ENCODE measurements at places on chromosomes 6 and 20.

- no peak for DNase-seq
These were observed 1261.9 kb upstream of the CITED2 start for GRCh38 chr6:140636271-140636907.

GRCh38 chr6:169397684-169398083 lies 144.0 kb upstream of the THBS2 start:
- DNase-seq, result no peak

DNA sequence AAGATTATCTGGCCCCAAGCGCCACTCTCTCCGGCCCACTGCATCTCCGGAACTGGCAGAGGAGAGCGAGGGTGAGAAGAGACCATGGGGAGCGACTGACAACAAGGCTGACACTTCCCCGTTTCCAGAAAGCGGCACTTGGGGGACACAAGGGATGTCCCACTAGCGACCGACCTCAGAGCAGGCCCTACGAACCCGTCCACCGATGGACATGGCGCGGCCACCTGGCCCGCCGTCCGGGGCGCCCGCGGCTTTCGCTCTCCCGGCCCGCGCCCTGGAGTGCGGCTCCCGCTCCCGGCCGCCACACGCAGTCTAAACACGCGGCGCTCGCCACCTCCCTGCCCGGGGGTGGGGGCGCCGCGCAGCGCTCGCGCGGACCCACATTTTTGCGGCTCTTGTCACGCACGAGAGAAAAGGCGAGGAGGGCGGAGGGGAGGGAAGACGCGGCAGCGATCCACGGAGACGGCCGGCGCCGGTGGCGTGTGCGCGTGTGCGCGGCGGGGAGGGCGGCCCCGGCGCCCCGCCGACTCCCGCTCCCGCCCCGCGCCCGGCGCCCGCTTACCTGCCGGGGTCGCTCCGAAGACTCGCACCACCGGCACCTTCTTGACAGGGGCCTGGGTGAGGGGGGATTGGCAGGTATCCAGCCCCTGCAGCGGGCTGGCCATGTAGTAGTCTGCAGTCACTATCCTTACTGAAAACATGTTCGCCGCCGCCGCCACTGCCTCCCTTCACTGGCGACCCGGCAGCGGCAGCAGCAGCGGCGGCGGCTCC lies 645 bp downstream of the REV3L start:
- peak; percentile 50 for DNase-seq

GRCh38 chr20:22779878-22780277 lies 195.5 kb upstream of the FOXA2 start:
- no peak for DNase-seq

DNA sequence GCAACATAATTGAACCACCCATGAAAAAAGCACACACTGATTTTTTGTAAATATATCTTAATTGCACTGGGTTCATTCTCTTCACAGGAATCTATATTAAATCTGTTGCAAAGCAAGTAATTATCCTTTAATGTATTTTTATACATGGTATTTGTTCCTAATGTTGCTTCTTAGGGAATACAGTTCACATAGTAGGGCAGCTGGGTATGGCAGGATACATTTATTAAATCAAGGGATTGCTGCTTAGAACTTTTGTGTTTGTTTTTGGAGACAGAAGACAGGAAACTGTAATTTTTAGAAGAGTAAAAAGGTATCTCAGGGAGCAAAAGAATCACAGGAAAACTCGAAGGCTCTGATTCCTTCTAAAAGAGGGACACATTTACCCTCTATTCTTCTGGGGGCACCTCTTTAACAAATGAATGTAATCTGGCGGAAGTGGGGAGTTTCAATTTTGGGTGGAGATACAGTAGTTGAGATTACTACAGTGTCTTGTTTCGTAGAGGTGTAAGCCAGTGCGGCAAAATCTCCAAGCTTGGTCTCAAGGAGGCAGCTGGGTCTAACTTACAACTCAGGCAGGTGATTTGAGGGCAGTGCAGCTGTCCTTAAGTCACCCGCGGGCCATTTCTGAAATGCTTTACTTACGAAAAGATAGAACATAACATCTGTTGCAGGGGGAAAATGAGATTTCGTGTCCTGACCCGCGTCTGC lies 812 bp upstream of the SMIM13 start:
- DNase-seq, result peak; percentile 75

DNA sequence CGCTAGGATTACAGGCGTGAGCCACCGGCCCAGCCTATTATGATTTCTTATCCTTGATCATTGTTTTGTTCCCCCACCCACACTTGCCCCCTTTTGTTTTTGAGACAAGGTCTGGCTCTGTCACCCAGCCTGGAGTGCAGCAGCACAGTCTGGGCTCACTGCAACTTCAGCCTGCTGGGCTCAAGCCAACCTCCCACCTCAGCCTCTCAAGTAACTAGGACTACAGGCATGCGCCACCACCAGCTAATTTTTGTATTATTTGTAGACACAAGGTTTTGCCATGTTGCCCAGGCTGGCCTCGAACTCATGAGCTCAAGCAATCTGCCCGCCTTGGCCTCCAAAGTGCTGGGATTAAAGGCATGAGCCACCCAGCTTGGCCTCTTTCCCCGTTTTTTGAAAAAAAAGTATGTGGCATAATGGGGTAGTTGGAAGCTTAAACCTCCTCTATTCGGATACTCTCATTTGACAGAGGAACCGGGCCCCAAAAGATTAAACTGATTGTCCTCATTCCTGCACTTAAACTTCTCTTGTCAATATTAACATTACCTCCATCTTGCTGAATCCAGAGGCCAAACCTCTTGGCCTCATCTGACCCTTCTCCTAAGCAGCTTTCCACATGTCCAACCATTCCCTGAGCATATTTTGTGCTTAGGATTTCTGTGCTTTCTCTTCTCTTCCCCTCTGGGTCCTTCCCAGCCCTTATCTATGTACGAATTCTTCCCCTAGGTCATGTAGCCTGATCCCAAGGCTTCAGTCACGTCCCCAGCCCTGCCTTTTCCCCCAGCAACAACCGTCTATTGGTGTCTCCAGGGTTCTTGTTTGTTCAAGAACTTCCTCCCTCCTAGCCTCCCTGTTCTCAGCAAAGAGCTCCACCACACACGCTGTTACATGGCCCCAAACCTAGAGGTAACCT lies 6.1 kb upstream of the EZR start:
- no peak for DNase-seq

DNA sequence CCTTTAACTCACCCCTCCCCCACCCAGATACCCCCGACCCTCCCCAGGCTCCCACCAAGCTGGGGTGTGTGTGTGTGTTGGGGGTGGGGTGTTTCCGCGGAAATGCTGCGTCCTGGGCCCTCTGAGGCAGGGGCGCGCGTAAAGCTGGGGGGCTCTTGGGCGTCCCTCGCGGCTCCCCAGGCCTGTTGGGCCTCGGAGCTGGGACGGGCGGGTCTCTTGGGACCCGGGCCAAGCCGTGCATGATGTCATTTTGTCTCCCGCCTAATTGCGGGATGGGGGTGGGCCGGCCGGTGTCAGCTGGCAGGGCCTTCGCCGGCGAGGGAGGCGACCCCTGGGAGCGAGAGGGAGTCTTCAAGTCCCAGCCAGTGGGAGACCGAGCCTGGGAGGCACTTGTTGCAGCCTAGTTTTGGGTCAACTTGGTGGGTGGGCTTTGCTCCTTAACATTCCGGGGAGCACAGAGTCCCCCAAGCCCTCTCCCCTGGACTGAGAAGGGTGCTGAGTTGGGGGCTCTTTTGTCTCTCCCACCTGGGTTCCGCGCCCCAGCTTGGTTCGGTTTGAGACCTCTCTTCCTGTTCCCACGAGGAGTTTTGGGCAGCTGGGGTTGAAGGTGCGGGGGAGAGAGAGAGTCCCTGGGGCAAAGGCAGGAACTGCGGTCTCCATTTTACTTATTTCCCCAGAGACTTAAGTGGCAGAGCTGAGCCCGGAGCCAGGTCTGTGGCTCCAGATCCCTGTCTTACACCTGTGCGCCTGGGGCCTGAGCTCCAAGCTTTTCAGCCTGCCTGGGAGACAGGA lies 623 bp downstream of the MYBL2 start:
- peak; percentile 58 for DNase-seq

DNA sequence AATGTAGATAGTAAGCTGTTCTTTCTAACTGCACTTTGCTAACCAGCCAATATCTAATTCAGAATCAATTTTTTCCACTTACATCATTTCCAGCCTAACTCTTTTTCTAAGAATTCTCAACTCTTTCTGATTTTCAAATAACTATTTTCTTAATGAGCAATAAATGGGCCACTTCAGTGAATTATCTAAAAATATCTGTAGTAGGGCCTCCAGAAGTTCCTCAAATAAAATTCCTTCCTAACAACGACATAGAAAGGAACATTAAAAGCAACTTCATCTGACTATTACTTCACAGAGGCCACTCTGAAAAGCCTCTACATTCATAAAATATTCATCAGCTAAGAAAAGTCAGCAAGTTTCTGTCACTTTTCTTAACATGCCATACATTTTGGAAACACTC lies 4.8 kb downstream of the COL12A1 start:
- DNase-seq, result no peak

GRCh38 chr6:13445005-13445743 lies 42.2 kb downstream of the GFOD1 start:
- no peak for DNase-seq

- DNase-seq, result peak; percentile 65
These were observed 639 bp upstream of the CD24 start for GRCh38 chr6:106974999-106975737.

DNA sequence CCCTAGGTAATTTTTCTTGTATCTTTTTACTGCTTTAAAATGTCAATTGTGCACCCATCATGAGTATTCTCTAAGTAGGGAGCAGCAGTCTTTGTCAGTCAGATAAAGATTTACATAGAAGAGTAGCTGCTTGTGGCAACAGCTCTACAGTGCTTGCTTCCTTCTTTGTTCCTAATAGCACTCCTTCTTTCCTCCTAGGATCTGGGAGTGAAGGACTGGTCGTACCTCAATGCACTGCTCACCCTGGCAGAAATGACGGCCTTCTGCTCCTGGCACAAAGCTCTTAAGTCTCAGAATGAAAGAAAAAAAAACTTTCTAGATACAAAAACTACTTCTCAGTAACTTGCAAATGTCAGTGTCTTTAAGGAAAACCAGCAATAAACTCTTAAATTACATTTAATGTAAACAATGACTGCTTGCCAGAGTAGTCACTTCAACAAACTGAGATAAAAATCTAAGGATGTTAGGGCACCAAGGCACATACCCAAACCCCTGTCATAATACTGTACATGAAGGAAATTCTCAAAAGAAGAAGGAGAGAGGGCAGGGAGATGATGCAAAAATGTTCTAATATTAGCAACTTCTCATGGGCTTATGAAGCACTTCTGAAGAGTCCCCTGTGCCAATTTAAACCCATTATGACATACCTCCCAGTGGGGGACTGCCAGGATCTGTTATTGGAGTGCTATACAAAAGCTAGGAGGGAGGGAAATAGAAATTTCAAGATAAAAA lies 34.0 kb downstream of the NCOA6 start:
- no peak for DNase-seq

GRCh38 chr6:5605937-5606336 lies 344.6 kb downstream of the FARS2 start:
- no peak for DNase-seq

GRCh38 chr20:20505554-20505953 lies 137.7 kb downstream of the INSM1 start:
- peak; percentile 44 for DNase-seq

DNA sequence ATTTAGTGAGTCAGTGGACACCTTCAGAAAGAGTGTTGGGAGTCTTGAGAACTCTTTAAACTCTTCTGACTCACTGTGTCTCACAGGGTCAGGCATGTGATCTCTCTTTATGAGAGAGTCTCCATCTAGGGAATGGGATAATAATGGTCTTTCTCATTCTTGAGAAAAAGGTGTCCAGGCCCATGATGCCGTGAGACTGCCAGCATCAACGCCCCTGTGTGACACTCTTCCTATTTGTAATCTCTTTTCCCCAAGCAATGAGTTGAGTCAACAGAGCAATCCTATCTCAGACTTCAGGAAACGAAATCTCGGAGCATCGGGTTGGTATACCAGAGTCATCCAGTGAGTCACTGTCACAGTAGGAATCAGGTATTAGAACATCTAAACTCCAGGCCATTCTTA lies 82.3 kb upstream of the BMP2 start:
- DNase-seq, result no peak

- no peak for DNase-seq
These were observed 26.1 kb downstream of the GFOD1 start for GRCh38 chr6:13461307-13461706.

DNA sequence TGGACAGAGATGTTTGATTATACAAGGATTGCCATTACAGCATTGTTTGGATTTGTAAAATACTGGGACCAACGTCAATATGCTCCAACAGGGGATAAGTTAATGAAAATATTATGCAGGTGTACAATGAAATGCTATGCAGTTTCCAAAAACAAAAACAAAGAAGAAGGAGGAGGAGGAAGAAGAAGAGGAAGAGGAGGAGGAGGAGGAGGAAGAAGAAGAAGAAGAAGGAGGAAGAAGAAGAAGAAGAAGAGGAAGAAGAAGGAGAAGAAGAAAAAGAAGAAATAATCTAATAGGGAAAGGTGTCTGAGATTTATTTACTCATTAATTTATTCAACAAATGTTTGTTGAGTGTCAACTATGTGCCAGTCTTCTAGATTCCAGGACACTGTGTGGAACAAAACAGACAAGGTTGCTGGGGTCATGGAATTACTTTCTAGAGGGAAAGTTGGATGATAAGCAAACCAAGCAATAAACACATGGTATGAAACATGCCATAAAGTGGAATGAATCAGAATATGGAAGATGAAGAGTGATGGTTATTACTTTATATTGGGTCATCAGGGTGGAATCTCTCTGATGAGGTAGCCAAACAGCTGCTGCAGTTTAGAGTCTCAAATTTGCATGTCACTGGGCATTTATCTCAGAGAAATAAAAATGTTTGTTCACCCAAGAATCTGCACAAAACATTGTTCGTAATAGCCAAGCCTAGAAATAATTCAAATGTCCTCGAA lies 6.3 kb upstream of the TRIM27 start:
- DNase-seq, result no peak

DNA sequence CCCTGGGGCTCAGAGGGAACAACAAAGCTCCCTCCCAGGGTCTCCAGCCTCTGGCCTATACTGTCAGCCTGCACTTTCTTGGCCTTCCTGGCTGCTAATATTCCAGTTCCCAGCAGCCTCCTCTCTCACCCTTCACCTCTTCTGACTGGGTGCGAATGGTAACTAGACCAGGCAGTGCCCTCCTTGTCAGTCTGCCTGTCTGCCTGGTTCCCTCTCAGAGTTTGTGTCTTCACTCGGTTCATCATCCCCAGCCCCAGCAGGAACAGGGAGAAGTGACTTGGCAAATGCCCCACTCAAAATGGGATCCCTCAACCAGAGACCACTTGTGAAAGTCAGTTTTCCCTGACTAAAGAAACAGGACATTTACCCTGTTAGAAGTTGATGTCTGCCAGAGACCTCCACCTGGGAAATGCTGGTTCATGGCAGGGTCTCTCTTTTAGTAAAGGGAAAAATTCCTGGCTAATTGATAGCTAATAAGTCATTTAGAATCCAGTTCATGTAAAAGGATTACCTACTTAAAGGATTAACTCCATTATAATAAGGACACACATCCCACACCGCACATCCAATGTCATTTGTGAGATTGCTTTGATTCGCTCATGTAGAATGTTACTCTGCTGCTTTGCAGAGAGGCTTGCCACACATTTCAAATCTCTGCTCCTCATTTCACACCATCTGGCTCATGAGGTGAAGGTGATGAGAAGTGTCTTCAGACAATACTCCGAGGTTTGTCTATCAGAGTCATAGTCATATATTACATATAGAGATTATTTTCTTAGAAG lies 18.6 kb upstream of the MICB start:
- DNase-seq, result no peak

Data from GM13976 (cell line).